CMK (cell line): ENCODE measurements at places on chromosomes 2 and 18.

- no peak for DNase-seq
These were observed 14.8 kb downstream of the ERBB4 start for GRCh38 chr2:212523756-212524155.

- no peak for DNase-seq
These were observed 28.8 kb upstream of the TMEM18 start for GRCh38 chr2:705971-706511.

GRCh38 chr2:171579481-171579880, 57.2 kb downstream of the CYBRD1 start:
- DNase-seq: no peak

DNA sequence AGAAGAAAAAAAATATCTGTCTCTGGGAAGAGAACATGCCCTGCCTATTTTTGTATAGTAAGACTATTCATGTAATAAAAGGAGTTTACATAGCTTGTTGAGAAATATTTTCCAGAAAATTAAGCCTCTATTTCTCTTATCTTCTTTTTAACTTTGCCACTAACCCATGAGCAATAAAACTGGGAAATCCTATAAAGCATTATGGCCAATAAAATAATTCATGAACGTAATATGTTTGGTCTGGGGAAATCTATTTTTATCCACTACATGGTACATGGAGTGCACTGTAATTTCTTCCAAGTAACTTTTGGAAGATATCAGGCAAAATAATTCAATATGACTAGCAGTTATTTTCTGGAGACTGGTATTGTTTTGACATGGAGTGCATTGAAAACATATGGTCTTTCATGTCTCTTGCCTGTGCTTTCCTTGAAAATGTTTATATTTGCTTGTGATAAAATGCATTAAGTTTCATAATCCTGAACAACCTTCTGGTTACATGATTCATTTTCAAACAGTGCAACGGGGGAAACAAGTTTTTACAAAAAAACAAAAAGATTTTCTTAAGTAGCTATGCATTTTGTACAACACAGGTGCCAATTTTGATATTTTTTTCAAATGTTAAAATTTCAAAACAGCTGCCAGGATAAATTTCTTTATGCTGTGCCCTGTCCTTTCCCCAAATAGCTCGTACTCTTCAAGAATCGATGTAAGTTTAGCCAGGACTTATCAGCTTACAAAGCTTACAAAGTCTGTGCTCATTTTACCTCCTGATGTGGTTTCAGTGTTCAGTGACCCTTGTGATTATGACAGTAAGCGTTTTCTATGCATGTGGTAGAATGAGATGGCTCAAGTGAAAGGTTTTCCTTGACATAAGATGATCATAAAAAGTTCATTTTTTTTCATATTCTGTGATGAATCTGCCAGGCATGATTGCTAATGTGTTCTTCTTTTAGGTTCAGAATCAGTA, 194.5 kb downstream of the UBE2E3 start:
- peak; percentile 29 for DNase-seq

GRCh38 chr2:196361606-196362326, 190.4 kb upstream of the STK17B start:
- DNase-seq: no peak

GRCh38 chr2:176317623-176318065, 48.4 kb downstream of the MTX2 start:
- DNase-seq: no peak

GRCh38 chr18:79245517-79246001, 150.2 kb upstream of the NFATC1 start:
- DNase-seq: peak; percentile 76

GRCh38 chr2:8549273-8549922, 132.5 kb upstream of the ID2 start:
- DNase-seq: no peak

DNA sequence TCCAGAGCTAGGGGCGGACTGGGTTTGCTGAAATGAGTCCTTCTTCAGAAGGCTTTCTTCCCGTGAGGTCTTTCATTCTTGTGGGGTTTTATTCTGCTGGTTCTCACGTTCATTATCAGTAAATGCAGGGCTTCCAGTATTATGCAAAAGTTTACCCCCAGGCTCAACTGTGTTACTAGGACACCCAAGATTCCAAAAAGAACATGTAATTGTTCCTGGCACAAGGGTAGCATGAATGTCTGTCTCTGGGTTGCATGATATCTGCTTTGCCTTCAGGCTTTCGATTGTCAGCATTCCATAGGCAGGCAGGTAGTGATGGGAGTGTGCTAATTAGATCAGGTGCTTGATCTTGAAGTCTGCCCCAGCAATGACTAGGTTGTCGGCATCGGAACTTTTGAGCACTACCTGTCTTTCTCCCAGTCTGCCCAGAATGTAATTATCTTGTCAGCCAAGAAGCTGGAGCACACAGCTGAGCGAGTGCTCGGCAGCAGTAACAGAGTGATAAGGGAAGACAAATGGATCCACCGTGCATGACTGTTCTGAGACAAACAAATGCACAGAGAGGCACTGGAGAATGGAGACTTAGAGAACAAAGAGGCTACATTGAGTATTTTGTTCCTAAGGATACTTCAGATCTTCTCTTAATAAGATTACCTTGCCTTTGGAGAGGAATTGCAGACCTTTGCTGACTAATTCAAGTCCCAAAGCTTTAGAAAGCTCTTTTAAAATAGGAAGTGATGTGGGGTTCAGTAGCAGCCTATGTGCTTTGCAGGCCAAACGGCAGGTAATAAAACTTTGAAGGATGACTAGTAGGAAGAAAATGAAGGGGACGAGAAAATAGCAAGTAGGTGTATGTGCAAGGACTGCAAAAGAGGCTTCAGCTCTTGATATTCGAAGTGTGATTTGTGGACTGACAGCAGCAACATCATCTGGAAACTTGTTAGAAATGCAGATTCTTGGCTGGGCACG, 41.9 kb downstream of the ITGB6 start:
- no peak for DNase-seq

- DNase-seq: no peak
These were observed 55.5 kb upstream of the ADAM23 start for GRCh38 chr2:206387808-206388207.

- no peak for DNase-seq
These were observed 166.7 kb downstream of the FHOD3 start for GRCh38 chr18:36464126-36464651.

- no peak for DNase-seq
These were observed 544.0 kb upstream of the FAM98A start for GRCh38 chr2:34143149-34143548.

DNA sequence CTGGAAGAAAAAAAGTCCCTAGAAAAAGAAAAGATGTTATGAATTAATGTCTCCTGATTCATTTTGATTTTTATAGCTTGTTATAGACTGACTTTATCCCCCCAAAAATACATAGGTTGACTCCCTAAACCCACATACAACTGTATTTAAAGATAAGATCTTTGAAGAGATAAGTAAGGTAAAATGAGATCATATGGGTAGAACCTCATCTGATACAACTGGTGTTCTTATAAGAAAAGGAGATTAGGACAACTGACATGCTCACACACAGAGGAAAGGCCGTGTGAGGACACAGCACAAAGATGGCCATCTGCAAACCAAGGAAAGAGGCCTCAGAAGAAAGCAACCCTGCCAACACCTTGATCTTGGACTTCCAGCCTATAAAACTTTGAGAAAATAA, 117.5 kb downstream of the CD226 start:
- no peak for DNase-seq

GRCh38 chr18:55346961-55347740, 240.8 kb downstream of the TCF4 start:
- no peak for DNase-seq

GRCh38 chr2:144666032-144666431, 146.1 kb upstream of the ZEB2 start:
- DNase-seq: no peak

- DNase-seq: no peak
These were observed 31.0 kb downstream of the MTERF4 start for GRCh38 chr2:241070811-241071676.

DNA sequence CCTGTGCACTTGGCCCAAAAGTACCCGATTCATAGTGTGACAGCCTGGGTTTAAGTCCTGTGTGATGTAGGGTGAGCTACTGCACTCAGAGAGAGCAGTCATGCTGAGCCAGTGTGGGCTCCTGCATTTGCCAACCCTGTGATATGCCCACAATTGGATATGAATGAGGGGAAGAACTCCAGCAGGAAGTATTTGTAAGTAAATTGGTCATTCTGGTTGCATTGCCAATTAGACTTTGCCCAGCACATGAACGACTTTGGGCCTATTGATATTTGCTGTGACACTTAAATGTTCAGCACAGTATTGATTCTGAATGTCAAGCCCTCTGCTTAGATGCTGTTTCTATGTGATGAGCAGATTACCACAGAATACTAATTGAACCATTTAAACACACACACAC, 570.9 kb downstream of the PIK3C3 start:
- DNase-seq: no peak

DNA sequence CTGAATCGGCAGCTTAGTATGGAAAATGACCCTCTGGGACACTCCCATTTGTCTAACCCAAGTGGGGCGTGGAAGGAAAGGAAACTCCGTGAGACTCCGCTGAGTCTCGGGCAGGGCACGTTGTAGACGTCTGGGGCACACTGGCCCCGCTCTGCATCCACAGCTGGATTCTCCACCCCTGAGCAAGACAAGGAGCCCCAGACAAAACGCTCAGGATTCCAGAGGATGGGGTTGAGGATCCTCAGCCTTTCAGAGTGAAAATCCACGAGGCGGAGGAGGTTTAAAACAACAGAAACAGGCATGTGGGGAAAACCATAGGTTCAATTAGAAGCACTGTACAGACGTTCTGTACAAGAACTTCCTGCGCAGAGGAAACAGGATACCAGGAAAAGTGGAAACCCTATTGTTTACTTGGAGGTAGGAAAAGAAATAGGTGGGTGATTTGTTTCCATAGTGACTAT, 124.9 kb upstream of the ZNF236 start:
- DNase-seq: no peak

DNA sequence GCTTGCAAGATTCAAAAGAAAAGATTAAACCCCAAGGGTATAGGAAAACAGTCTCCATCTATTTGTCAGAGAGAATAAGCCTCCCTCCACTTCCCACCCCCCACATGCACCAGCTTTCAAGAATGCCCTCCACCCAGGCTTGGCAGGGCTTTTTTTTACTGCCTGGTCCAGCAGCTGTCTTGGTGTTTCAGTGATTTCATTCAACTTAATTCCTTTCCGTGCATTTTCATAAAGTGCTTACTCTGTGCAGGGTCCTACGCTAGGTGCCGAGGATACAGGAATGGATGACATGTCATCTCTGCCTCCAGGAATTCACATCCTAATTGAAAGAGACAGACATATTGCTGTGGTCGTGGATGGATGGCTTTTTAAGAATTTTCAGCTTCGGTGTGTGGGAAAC, 117.9 kb downstream of the LRATD1 start:
- no peak for DNase-seq

- DNase-seq: no peak
These were observed 99.2 kb downstream of the LRP1B start for GRCh38 chr2:142031656-142032055.

DNA sequence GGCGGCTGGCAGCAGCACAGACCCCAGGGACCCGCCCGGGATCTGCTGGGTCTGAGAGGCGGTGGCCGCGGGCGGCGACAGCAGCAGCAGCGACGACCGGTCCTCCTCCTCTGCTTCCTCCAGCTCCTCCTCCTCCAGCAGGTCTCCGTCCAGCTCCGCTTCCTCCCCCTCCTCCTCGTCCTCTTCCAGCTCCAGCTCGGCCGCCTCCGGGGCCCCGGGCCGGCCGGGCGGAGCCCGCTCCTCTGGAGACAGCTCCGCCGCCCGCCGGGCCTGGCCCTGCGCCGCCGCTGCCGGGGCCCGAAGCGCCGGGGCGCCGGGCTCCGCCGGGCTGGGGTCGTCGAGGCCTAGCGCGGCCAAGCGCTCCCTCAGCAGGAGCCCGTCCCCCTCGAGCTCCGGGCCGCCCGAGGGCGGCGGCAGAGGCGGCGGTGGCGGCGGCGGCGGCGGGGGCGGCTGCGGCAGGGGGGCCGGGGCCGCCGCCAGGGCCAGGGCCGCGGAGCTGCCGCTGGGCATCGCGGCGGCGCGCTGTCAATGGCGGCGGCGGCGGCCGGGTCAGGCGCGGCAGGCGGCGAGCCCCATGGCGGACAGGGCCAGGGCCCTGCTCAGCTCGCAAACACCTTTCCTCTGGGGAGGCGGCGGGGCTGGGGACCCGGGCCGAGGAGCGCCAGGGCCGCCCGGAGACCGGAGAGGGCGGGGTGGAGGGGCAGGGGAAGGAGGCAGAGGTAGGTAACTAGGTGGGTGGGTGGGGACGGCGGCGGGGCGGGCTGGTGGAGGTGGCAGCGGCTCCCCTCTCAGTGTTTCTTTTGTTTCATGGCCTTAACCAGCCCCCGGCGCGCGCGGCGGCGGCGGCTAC, 445 bp downstream of the MEX3C start:
- no peak for DNase-seq

GRCh38 chr2:86000938-86001312, 104.8 kb downstream of the POLR1A start:
- DNase-seq: no peak

DNA sequence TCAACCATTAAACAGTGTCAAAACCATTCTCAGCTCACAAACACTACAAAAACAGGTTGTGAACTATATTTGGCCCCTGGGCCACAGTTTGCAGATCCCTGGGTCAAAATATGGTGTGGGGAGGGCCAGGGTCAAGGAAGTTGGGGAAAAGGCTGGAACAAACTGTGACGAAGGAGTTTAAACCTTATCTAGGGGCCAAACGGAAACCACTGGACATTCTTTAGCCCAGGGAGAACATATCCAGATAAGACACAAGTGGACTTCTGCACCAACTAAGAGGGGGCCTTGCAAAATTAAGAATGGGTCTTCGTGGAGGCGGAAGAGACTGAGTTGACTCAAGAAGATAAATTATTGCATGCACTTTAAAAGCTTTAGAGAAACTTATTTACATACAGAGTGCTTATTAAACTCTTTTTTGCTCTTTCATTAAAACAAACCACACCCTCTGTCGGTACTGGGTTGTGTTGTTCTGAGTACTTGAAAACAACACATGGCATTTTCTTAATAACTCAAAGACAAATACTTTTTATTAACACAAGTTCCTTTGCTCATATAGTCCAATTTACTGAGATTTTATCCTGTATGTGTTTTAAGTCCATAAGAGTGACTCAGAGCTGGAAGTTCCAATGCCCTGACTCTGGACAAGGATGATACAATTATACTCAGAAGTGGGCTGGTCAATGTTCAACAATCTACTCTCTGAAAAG, 5.3 kb upstream of the ASAP2 start:
- peak; percentile 35 for DNase-seq

DNA sequence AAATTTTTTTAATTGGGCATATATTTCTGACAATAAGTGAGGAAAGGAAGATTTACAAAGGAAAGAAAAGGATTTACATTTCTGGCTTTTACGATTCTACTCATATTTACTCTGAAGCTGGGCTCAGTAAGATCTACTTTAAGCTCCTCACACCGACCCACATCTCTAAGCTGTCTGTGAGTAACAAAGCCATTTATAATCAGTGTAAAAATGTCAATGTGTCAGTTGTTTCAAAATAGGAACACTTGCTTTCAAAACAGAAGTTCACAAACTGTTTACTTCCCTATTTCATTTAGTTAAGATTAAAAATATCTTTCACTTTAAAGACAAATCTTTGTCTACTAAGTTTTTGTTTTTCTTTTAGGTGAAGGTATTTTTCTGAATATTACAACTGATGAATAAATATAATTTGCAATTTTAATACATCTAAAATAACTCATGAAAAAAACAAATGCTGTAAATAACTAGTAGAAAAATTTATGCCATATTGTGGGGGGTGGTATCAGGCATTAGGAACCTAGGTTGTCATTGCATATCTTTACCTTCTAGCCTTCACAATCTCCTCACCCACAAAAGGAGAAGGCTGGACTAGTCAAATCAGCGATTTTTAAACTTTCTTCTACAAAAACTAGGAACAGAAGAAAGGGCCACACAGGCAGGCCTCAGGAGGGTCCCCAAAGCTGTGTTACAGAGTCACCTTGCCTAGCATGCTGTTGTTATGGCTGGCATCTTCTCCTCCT, 64.5 kb downstream of the TMEM131 start:
- no peak for DNase-seq
